ENCODE measurements at places on chromosomes 7 and 10.

- no peak for DNase-seq
Measured at GRCh38 chr10:35592441-35592840, 12.7 kb upstream of the GJD4 start.

DNA sequence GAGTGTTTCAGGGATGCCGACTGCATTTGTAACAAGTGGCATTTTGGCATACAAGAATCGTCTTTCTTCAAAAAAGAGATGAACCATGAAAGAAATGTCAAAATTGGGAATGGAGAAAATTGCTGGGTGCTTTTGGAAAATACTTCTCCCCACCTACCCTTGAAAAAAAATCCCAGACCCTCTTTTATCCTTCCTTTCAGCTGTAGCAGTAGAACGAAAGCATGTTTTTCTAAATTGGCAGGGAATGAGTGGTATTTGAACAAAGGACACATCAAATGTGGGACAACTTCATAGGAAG is 187.5 kb downstream of the NRP1 start:
- DNase-seq = no peak

DNA sequence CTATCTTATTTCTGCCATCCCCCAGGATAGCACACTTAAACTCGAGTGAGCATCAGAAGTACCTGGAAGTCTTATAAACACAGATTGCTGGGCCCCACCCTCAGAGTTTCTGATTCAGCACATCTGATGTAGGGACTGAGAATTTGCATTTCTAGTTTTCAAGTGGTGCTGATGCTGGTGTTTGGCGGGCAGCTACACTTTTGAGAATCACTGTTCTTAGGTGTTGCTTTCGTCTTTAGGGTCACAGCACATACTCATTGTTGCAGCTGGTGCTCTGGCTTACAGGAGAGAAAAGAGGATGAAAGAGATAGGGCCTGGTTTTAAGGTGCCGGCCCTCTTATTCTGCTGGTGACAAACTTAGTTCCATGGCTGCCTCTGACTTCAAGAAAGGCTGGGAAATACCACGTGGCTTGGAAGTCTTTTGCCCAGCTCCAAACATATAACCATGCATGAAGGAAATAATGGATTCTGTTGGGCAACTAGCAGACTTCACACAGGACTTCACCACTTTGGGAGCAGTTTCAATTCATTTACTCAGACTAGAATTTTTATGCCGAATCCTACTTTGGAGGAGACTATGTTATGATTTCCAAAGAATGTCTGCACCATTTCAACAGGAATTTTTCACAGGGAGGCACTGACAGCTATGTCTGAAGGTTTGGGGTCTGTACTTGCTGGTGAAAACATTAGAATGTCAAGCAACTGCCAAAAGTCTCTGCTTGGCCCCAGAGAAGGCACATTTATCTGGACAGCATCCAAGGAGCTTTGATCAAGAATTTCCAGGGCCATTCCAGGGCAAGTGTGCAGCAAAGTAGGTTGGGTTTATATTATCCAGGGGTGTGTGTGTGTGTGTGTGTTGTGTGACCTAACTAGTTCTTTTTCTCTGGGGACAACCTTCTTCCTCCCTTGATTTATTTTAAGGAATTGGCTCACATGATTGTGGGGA is 6.9 kb upstream of the MINDY4 start:
- DNase-seq = no peak

DNA sequence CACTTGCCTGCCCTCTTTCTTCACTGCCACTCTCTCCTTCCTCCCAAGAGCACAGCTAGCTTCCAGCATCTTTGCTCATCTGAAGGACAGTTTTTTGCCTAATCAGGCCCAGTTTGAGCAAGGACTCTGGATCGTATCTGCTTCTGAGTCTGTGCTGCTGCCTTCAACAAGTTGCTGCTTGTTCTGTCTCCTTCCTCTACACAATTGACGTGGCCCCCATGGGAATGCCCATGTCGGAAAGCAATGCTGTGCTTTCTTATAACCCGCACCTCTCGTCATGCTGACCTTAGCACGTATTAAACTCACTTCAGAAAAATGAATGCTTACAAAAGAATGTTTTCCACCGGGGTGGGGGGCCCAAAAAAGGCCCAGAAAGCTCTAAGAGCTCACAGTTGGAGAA is 324.7 kb upstream of the C7orf33 start:
- no peak for DNase-seq

DNA sequence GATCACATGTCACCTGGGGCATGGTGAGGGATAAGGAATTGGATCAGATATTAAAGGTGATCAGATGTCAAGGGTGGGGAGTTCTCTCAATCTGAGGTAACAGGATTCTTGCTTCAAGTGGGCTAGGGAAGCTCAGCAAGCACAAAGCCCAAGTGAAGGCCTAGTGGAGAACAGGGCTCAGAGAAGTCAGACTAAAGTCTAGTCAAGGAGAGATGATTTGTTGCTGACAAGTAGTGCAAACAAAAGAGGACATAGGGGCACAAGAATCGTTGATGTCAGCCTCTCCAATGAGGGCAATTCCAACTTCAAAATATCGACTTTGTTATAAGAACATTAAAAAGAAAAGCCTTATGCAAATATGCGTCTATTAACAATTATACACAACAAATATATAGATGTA is 852.8 kb upstream of the CELF2 start:
- DNase-seq = no peak

- DNase-seq = no peak
Measured at GRCh38 chr10:22539579-22540298, 174.6 kb downstream of the PIP4K2A start.

DNA sequence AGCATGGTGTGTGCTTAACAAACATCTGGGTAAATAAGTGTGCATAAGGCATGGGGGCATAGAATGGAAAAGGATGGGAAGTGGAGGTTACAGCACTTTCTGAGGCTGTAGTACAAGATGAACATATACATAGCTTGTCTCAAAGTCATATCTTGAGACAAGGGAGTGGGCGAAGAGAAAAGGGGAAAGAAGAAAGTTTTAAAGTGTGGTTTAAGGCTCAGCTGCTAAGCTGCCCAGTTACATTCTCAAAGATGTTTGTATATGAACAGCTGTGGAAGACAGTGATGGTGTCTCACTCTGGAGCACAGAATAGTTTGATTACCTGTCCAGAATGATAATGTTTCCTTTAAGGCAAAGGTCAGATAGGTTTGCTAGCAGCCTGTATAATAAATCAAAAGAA is 61.9 kb upstream of the LANCL2 start:
- DNase-seq = no peak

DNA sequence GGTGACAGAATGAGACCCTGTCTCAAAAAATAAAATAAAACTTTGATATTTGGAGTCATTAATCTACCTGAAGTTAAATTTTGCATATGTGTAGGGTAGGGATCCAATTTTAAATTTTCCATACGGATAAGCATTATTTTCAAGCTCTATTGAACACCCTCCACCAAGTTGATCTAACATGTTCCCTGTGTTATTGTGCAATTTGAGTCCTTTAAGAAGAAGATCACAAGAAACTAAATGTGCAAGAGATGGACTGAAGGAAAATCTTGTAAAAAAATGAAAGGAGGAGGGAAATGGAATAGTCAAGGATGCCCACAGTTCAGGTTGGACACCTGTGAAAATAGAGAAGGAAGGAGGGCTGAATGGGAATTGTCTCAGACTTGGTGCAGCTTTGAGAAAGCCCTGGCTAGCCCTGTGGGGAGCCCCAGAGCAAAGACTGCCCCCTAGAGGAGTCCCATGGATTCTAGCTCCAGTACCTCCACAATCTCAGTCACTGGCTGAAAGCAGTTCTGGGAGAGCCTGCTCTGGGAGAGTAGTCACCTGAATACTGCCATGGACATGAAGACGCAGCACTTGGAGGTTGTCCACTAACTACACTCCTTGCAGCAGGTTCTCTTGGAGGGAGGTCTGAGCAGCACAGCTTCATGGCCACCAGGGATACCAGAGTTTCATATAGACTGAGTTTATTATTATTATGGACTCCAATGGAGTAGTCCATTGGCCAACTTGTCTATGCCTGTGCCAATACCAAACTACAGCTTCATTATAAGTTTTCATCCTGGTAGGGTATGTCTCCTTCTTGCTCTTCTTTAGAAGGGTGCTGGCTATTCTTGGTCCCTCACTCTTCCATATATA is 5.7 kb upstream of the TIAL1 start:
- no peak for DNase-seq

- no peak for DNase-seq
Measured at GRCh38 chr7:116588641-116589594, 64.1 kb downstream of the CAV1 start.

DNA sequence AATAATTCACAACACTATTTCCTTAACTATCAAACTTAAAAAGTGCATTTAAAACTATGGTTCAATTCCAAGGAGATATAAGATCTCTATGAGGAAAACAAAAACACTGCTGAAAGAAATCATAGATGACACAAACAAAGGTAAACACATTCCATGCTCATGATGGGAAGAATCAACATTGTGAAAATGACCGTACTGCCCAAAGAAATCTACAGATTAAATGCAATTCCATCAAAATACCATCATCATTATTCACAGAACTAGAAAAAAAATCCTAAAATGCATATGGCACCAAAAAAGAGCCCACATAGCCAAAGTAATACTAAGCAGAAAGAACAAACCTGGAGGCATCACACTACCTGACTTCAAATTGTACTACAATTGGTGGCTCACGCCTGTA is 159.9 kb upstream of the EEPD1 start:
- DNase-seq = no peak

DNA sequence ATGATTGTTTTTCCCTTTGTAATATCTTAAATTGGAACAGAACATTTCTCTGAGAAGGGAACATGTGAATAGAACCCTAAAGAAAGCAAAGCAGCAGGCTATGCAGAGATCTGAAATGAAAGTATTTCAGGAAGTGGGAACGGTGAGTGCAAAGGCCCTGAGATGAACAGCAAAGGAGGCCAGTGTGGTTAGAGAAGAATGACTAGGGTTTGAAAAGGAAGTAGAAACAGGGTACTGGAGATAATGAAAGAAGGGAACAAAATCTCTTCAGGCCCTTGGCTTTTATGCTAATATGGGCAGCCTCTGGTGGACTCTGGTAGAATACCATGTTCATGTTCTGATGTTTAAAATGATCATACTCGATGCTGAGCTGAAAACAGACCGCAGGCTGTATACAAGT is 22.2 kb downstream of the ARHGAP21 start:
- DNase-seq = no peak

DNA sequence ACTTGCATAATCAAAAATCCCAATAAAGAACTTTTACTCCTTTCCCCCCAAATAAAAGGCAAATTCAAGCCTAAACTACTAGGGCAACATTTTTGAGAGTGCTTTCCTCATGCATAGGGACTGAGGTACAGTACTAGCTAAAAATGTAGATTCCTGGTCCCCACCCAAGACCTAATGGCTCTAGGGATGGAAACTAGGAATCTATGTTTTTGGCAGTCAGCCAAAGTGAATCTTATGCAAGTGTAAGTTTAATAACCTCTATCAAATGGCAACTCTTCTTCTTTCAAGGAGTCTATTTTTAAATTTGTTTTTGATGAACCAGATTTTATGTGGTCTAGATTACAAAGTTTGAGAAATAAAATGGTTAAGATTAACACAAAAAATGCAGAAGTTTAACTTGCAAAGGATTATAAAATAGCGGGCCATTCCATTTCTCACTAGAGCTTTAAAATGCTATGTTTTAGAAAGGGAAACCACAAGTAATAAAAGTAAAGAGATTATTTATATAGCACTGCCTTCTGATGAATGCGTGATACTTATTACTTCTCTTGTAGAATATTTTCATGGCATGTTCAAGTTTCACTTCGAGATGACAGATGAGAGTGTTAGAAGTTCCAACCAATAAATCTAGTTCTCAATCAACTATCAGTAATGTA is 70.4 kb upstream of the MDFIC start:
- DNase-seq = no peak

DNA sequence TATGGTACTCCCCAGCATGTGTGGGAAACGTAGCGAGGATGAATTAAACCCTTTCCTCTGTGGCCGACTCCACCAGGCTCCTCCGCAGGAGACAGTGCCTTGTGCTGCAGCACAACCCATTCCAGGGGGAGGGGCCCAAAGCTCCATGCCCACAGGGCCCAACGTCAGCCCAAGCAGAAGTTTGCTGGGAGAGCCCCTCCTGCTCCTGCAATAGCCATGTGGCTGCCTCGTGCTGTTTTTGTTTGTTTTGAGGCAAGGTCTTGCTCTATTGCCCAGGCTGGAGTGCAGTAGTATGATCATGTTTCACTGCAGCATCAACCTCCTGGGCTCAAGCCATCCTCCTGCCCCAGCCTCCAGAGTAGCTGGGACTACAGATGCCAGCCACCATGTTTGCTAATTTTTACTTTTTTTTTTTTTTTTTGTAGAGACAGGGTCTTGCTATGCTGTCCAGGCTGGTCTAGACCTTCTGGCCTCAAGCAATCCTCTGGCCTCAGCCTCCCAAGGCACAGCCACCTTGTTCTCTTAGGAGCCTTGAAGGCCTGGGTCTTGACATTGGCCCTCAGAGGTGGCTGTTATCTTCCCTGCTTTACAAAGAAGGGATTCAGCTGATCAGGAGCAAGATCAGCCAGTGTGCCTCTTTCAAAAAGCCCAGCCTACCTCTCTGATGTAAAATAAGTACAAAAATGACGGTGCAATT is 102.8 kb downstream of the DYNC2I1 start:
- DNase-seq = no peak

GRCh38 chr10:132753596-132753995 is 32.4 kb downstream of the NKX6-2 start:
- DNase-seq = no peak

- DNase-seq = no peak
Measured at GRCh38 chr10:70324339-70324861, 40.6 kb upstream of the NPFFR1 start.

GRCh38 chr10:124999433-125000365 is 57.8 kb downstream of the ZRANB1 start:
- no peak for DNase-seq

DNA sequence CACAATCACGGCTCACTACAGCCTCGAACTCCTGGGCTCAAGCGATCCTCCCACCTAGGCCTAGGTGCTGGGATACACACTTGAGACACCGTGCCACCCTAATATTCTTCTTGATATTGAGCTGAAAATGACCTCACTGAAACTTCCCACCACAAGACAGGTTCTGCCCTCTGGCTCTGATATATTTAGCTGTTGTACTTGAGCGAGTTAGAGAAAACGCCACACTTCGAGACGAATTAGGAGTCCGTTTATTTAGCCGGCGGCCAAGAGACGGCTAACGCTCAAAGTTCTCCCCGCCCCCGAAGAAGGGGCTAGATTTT is 17.9 kb downstream of the ZC3HAV1 start:
- no peak for DNase-seq

- no peak for DNase-seq
Measured at GRCh38 chr7:96080027-96080426, 241.9 kb downstream of the SLC25A13 start.

DNA sequence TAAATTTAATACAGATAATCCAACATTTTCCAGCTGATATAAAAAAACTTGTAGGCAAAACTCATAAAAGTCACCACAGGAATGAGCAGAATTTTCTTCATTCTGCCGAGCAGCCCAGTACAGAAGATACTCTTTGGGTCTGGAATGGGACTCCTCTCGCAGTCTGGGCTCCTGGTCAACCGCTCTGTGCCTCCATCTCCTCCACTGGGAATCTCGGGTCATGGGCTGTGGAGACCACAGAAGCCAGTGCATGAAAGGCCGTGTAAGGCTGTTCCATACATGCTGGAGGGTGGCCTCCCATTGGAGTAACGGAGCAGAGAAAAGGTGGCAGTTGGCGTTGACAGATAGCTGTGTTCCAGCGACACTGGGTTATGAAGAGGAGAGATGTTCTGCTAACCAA is 616.4 kb upstream of the MGMT start:
- DNase-seq = no peak
